Fibroblast of the aortic adventitia (primary cell): ENCODE measurements at places on chromosomes 11 and 22. TPM values are rescaled to one million over a fixed set of nuclear protein-coding genes. Genes with fewer than 3 reads are reported as not detected.
A peak's percentile ranks its signal among the peaks of the same experiment; 100 is the strongest.

Gene MUC2
- total RNA-seq: not detected in 2 replicates

- no peak for DNase-seq
These were observed 15.1 kb upstream of the LGR4 start for GRCh38 chr11:27487706-27488105.

DNA sequence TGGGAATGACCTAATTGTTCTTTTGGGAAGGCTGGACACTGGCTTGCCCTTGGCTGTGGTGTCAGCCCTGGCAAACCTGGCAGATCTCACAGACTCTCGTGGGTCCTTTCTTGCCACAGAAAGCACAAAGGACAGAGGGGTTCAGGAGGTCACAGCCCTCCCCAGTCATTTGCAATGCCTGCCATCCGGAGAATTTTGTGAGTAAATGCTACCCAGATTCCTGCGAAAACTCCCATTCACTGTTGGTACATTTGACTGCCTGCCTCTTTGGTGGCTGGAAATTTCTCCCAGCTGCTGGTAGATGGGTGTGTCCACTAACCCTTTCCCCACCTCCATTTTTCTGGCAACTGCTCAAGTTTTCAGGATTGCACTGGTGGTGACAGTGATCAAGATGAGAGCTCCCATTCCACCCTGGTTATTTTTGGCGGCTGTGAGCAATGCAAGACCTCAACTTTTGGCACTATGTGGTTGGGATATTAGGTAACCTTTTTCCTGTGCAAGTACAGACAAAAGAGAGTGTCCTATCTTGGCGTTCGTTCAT lies 155.7 kb downstream of the NAV2 start:
- DNase-seq: peak; percentile 98

DNA sequence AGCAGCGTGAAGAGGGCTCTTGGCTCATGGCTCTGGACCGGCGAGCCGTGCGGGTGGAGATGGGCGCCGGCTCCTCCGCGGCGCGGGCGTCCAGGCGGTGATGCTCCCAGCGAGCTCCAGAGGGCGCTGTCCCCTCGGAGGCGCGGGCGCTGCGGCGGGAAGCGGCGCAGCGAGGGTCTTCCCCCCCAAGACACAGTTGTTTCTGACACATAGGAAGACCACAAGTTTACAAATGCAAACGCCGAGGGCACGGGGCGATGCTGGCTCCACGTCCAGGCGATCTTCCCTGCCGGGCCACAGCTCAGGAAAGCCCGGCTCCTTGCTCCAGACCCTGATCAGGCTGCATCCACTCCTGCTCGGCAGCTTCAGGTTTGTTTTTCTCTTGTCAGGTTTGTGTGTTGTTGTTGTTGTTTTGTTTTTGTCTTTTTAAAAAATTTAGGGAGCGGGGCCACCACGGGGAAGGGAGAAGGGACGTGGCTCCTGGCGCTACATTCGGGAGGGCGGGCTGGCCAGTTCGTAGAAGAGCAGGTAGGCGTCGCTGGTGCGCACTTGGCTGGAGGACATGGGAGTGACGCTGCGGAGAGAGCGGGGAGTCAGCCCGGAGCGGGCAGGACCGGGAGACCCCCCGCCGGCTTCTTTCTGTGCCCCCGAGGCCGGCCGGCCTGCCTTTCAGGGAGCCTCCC lies 10.0 kb upstream of the MFRP start:
- peak; percentile 73 for DNase-seq

Gene STARD10
- total RNA-seq: 21.4 and 33.3 TPM in 2 replicates

GRCh38 chr11:125061281-125061680 lies 1.8 kb upstream of the SLC37A2 start:
- DNase-seq: no peak

Gene TMPRSS4
- not detected in 2 replicates for total RNA-seq
